GM12892 (cell line): ENCODE measurements at places on chromosomes 2 and 18.

DNA sequence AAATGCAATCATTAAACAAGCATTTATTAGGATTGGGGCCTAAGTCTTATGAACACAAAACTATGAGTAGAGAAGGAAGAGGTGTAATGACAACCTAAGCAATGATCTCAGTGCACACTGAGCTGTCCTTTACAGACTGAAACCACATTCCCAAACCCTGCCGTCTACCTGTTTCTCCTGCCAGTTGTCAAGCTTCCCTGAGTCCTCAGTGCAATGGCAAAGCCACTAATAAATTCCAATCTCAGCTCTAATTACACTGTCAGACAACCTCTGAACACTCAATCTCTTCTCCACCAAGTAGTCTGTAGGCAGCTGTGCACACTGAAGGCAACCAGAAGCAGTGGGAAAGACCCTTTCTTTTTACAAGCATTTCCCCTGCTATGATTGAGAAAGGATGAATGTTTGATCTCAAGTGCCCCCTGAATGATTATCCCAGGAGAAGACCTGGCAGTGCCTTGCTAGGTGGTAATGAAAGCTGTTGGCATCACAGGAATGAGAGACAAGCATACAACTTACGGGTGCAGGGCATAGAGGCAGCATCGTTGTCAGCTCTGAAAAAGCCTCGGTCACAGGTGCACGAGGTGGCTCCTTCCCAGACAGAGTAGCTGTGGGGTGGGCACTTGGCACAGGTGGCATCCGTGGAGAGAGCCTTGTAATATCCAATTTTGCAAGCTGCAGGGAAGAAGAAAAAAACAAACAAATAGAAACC lies 71.4 kb downstream of the EPHA4 start:
- DNase-seq, result no peak

- no peak for DNase-seq
Observed at GRCh38 chr2:115549611-115550130, 1107.2 kb downstream of the DPP10 start.

GRCh38 chr2:241895712-241896641 lies 26.4 kb downstream of the RTP5 start:
- DNase-seq, result no peak

DNA sequence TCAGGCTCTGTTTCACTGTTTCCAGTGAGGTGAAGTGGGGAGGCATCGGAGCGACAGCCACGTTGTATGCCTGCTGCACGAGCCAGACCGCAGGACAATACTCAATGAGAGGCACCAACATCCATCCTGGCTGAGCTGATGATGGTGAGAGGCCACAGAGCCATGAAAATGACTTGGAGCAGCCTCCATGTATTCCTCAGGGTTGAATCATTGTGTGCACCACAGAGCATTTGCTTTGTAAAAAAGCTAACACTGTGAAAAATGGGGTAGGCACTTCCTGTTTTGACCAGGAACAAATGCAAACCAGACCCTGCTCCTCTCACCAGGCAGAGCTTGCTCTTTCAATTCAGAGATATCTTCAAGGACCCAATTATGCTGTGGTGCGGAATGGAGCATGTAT lies 87.2 kb downstream of the LPIN1 start:
- no peak for DNase-seq

GRCh38 chr2:126370201-126370600 lies 285.8 kb upstream of the GYPC start:
- no peak for DNase-seq

- no peak for DNase-seq
Observed at GRCh38 chr2:234083572-234084348, 33.3 kb downstream of the SPP2 start.

DNA sequence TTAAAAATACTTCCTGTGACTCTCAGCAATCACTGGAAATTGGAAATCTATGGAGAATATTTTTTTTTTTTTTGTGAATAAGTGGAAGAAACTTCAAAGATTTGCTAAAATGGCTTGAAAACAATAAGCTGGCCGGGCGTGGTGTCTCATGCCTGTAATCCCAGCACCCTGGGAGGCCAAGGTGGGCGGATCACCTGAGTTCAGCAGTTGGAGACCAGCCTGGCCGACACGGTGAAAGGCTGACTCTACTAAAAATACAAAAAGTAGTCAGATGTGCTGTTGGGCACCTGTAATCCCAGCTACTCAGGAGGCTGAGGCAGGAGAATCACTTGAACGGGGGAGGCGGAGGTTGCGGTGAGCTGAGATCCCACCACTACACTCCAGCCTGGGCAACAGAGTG lies 155.5 kb upstream of the CAVIN2 start:
- no peak for DNase-seq

DNA sequence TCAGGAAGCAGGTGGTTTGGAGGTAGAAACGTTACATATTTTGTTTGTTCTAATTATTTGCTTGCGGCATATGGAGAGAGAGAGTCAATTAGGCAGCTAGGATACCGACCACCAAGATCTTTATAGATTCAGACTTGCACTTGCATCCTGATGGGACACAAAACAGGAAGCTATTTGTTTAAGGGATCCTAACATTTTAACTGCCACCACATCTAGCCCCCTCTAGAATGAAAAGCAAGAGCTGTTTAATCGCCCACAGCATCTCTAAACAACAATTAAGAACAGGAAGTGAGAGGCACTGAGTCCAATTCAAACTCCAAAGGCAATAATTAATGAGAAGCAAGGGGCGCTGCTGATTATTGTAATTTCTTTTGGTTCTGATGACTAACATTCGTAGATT lies 182.0 kb upstream of the LINC00305 start:
- no peak for DNase-seq

GRCh38 chr2:144198116-144198515 lies 321.8 kb downstream of the ZEB2 start:
- DNase-seq, result no peak

DNA sequence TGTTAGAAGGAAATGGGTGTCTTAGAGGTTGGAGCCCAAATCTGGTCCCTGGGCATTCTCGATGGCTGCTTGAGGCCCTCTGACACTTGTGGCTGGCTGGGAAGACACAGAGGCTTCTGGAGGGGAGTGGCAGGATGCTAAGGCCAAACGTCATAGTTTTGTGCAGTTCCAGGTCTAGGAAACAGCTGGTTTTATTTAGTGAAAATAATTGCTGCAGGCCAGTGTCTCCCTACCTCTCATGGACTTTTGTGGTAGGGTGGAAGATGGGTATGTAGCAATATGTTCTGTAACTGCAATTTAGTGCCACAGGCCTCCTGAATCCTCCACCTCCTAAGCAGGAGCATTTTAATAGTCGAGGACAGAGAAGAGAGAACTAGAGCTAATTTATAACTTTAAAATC lies 32.2 kb upstream of the SPRED2 start:
- DNase-seq, result no peak

GRCh38 chr18:73409242-73409641 lies 541.5 kb upstream of the NETO1 start:
- no peak for DNase-seq

- no peak for DNase-seq
Observed at GRCh38 chr2:47058003-47058931, 96.8 kb downstream of the STPG4 start.

- no peak for DNase-seq
Observed at GRCh38 chr2:235506291-235506996, 12.6 kb downstream of the AGAP1 start.

- no peak for DNase-seq
Observed at GRCh38 chr2:105768961-105769452, 24.3 kb downstream of the NCK2 start.

GRCh38 chr2:49342156-49342555 lies 187.8 kb upstream of the FSHR start:
- no peak for DNase-seq

DNA sequence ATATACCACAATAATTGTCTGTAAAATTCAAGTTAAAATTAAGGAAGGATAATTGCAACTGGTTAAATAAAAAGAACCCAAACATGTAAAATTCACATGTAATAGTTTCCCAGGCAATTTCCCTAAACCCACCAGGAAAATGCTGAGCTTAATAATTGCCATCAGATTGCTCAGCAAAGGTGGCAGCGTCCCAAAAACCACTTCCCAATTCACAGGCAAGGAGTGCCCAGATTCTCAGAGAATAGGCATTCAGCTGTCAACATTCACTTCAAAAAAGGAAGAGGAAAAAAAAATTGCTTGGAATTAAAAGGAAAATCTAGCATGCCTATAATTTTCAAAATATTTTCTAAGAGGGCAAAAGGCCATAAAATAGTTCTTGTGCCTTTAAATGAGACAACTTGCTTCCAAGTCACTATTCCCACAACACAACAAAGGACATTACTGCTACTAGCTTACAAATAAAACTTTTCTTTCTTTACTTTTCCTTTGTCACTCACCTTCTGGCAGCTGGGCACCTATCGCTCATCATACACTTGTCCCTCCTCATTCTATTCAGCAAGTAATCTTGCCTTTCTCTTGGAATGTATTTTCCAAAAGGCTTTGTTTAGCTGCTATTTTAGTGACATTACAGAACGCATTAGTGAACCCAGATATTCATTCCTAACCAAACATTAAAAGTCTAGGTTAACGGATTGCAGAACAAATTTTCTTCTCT lies 15.2 kb downstream of the SRBD1 start:
- DNase-seq, result no peak

DNA sequence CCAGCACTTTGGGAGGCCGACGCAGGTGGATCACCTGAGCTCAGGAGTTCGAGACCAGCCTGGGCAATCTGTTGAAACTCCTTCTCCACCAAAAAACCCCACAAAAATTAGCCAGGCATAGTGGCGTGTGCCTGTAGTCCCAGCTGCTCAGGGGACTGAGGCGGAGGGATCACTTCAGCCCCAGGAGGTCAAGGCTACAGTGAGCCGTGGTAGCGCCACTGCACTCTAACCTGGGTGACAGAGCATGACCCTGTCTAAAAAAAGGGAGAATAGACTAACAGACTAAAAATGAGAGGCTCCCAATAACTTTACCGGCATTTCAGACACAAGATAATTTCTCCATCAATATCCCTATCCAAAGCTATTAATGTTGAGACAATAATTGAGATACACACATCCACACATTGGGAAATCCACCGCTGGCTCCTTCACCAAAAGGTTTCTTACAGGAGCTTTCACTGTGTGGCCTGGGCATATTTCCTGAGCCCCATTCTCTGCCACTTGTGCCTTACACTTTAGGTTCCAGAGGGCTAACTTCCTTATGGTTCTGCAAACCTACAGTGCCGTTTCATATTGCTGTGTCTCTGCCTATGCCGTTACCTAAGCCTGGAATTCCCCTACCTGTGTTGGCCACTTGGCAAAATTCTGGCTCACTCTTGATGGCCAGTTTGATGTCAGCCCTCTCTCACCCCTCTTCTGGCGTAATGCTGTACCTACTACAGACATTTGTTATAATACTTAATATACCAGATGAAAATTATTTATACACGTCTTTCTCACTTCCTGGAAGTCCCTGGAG lies 115.8 kb upstream of the ZFP36L2 start:
- DNase-seq, result no peak
